ENCODE measurements at places on chromosomes 7 and 10.

GRCh38 chr7:148987751-148988512, 40.4 kb downstream of the PDIA4 start:
- DNase-seq, result no peak

DNA sequence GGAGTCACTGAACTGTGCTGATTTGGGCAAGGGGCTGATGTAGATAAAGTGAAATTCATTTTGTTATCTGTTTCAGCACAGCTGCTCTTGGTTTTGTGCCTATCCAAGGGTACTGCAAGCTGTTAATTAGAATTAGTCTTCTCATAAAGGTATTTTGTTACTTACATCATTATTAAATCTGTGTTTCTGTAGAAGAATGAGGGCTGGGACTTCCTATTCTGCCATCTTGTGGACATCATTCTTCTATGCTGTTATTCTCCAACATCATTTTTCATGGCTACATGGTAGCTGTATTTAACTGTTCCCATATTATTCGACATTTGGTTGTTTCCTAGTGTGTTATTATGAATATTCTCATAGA, 76.2 kb upstream of the CCDC71L start:
- DNase-seq, result no peak

GRCh38 chr10:100353770-100354485, 6.9 kb downstream of the SCD start:
- DNase-seq, result no peak

- DNase-seq, result no peak
These were observed 858.7 kb downstream of the REEP3 start for GRCh38 chr10:64379898-64380297.

GRCh38 chr7:22653951-22654350, 73.0 kb upstream of the IL6 start:
- DNase-seq, result no peak

DNA sequence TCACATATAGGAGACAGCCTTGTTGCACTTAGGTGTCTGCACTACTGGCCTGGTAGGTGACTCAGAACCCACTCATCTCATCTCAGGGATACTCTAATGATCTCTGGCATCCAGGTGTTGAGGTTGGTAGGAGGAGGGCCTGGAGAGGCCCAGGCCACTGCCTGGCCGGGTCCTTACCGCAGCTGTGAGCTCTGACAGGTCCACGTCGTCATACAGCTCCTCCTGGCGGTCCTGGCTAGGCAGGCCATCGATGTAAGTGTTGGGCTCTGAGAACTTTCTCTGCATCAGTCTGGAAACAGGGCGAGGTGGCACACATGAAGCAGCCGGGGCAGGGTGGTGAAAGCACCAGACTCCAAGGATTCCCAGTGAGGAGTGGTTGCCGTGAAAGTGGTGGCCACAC, 62.1 kb downstream of the VWA2 start:
- DNase-seq, result no peak

- no peak for DNase-seq
These were observed 66.5 kb downstream of the DGKB start for GRCh38 chr7:14836006-14836405.

All from germinal center (tissue), 1 donor.